ENCODE measurements at places on chromosomes 2 and 18.

DNA sequence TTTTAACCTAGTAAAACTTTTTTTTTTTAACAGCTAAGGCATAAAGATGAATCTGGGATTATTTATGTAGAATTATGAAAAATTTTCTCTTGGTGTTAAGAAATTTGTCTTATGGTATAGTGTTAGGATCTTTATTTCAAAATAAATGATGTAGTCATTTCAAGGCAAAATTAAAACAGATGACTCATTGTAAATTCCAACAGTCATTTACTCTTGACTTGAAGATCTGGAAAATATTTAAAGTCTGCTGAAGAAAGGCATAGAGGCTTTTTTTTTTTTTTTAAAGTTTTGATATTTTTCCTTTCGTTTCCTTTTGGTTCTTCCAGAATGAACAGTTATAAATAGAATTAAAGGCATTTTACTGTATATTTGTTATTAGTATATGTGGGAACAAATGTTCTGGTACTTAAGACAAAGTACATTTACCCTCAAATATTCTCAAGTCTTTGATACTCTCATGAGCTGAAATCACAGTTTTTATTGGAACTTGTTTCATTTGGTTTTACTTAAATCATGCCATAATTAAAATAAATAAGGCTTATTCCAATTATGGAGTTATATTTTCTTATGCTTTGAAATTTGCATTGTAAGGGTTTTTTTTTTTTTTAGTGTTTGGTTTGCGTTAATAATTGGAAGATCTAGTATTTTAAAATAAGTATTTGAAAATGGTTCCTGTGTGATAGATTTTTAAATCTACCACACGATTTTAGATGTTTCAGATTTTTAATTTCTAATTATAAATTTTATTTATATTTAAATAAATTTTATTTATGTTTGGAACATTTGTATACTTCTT lies 29.9 kb downstream of the GLS start:
- DNase-seq: peak; percentile 43

- DNase-seq: peak; percentile 64
These were observed 4.4 kb downstream of the NFATC1 start for GRCh38 chr18:79400091-79400590.

DNA sequence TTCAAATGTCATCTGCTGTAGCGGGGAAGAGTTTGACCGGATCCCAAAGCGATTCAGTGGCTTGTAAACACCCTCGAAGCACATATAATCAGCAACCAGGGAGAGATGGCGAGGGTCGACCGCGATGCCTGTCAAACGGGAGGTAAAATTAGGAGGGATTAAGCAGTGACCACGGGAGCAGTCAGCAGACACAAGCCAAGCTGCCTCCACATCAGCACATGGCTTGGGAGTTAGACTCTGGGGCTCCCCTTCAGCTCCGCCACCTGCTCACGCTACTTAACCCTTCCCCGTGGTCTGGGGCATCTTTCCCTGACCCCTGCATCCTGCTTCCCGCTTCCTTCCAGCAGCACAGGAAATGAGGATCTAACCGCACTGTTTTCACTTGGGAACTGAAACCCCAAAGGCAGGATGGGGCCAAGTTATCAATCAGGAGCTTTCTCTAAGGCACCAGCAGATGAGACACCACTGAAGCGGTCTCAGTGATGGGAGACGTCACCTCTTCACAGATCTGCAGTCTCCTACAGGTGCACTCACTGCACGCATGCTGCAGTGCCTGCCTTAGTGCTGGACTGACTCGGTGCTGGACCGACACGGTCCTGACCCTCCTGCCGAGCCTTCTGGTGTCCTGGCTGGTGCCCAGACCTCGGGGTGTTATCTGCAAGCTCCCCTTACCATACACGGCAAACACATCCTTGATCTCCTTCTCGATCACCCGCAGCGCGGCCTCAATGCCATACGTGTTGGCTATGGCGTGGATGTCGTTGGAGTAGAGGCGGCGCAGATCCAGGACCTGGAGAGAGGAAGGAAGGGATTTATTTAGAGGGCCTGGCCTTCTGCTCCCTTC lies 77.5 kb downstream of the POLR1A start:
- DNase-seq: no peak

GRCh38 chr2:175017618-175018414 lies 12.6 kb upstream of the CHN1 start:
- DNase-seq: no peak

- DNase-seq: peak; percentile 21
These were observed 427 bp downstream of the RBKS start for GRCh38 chr2:27889774-27890145.

DNA sequence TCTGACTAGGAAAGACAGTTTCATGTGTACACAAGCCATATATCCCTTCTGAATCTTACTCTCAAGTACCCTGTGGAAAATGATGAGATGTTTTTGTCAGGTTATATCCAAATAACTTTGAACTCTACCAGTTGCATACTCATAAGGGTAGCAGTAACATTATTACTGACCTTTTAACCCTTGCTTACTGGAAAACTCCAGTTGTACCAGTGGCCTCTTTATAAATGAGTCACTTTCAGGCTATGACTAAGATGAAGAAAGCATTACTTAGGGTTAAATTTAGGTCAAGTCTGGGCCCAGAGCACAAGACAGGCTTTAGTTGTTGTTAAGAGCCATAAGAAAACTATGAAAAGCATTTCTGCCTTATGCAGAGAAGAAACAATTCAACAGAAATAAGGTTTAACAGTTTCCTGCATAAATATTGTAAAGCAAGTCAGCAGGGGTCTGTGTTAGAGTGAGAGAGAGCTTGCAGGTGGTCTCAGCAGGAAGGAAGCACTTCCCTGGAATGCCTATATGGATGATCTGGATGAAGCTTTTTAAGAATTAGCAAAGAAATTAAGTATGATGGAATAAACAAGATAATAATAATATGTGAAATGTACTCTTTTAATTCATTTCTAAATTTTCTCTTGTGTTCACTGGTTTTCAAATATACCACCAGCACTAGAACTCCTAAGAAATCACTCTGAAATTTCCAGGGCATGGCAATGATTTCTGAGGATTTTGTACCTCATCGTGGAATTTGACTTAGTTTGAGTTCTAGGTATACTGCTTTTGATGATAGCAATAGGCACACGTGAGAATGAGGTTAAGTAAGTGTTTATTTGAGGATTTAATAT lies 126.6 kb downstream of the UBE2E3 start:
- no peak for DNase-seq

Data from cardiac muscle cell (in vitro differentiated cells and primary cell).